M059J (cell line): ENCODE measurements at places on chromosomes 13 and 19. TPM values are rescaled to one million over a fixed set of nuclear protein-coding genes. Genes with fewer than 3 reads are reported as not detected.

DNA sequence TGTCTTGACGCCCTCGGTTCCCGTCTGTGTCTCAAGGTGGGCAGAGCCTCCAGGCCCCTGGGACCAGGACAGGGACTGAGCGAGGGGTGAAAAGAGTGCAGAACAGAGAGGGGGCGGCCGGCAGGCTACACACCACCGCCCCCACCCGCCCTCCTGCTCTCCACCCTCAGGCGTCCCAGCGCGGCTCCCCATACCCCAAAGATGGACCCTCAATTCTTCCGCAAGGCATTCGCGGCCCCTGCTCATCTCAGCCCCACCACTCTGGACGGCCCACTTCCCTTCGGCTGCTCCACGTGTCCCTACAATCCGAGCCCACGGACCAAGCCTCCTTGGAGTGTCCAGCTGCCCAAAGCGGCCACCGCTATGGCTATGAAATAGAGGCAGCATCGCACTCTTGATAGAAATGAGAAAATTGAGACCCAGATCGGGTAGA is 1.8 kb downstream of the KLF16 start:
- DNase-seq, result no peak

DNA sequence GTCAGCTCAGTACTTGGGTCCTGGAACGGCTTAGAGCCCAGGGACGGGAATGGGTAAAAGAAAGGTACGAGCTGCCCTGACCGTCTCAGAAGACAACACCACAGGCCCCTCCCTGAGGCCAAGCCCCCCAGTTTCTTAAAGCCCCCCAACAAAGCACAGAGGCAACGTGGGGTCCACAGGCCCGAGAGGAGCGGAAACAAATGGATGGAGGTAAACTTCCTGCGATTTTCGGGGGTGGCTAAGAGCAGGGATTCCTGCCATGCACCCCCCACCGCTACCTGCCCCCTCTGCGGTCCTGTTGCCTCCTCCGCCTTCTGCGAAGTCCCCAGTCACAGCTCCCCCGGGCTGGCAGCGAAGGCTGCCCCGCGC is 48.2 kb downstream of the PTPRS start:
- no peak for DNase-seq

DNA sequence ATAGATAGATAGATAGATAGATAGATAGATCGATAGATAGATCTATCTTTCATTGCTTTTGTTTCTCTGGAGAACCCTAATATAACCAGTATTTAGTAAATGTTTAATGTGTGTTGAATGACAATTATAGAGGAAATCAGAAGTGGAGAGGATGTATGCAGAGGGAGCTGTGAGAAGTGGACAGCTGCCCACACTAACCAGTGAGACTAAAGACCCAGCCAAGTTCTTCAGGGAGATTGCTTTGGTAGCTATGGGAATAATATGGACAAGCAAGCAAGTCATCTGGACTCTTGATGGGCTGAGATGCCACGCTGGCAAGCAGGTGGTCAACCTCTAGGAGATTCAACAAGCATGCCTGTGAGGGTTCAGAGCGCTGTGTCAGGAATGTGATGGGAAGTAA is 14.9 kb upstream of the INTS6 start:
- no peak for DNase-seq

- DNase-seq, result no peak
These were observed 5.5 kb downstream of the ZBTB7A start for GRCh38 chr19:4061178-4061682.

- DNase-seq, result no peak
These were observed 3.8 kb downstream of the RAB8A start for GRCh38 chr19:16115301-16116039.

DNA sequence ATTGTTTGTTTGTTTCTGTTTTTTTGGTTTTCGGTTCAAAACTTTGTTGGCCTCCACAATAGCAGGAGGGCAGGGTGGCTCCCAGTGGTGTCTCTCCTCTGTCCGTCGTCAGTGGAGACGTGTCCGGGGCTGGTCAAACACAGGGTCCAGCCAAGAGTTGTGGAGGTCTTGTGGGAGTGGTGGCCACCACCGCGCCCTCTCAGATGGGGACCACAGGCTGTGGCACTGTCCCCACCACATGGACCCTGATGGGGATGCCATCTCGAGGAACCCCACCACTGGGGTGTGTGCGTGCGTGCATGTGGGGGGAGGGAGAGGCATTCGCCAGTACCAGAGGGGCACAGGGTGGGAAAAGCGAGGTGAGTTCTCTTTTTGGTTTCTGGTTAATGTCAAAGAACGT is 13.8 kb downstream of the ZNF574 start:
- no peak for DNase-seq

GRCh38 chr13:36418022-36418805 is 14.1 kb upstream of the CCNA1 start:
- peak; percentile 51 for DNase-seq

GRCh38 chr13:26540334-26540733 is 17.1 kb upstream of the WASF3 start:
- DNase-seq, result no peak

GRCh38 chr13:110254751-110255553 is 52.0 kb downstream of the COL4A1 start:
- no peak for DNase-seq

GRCh38 chr19:29687244-29687896 is 22.1 kb downstream of the PLEKHF1 start:
- DNase-seq, result peak; percentile 88

DNA sequence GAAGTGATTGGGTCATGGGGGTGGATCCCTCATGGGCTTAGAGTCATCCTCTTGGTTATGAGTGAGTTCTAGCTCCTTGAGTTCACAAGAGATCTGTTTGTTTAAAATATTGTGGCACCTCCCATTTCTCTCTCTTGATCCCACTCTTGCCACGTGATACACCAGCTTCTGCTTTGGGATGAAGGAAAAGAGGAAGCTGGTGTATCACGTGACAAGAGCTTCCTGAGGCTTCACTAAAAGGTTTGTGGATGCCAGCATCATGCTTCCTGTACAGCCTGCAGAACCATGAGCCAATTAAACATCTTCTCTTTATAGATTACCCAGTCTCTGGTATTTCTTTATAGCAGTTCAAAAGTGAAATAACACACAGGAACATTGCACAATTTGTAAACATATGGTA is 352.5 kb upstream of the ATXN8OS start:
- no peak for DNase-seq

DNA sequence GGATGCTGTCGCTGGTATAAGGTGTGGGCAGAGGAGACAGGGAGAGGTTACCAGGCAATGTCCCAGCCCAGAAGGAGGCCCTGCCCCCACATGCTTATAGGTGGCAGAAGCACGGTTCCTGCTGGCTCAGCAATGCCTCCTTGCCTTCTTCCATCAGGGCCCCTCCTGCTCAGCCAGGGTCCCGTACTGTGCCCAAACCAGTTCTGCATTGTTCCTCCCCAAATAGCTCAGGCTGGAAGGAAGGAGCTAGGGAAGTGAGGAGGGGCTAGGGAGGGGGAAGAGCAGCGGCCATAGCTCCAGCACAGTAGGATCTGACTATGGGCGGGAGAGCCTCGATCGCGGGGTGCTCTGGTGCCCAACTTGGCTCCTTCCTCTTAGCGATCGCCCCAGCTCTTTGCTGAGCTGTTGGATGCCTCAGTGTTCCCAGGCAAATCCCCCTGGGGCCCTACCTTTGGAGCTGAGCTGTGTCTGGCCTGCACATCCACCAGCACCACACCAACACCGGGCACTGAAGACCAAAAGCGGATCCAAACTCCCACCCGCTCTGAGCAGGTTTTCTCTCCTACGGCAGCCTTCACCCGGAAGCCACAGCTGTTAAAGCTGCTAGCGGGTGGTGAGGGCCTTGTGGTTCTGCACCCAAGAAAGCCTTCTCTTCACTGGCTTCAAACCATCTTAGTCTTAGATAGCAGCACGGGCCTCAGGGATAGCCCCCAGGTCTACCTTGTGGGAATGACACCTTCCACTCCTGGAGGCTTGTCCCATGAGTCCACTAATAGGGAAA is 32.1 kb upstream of the PEPD start:
- DNase-seq, result no peak

- no peak for DNase-seq
These were observed 793 bp downstream of the LRFN1 start for GRCh38 chr19:39319892-39320248.

GRCh38 chr13:113672002-113672651 is 5.1 kb downstream of the GRK1 start:
- no peak for DNase-seq

The PLVAP gene
- 0.05 TPM in 1 of 2 replicates, not detected in the other for total RNA-seq

The ZNF578 gene
- total RNA-seq, result 0.30 and 3.7 TPM in 2 replicates

The KL gene
- not detected in 2 replicates for total RNA-seq

The SIGLEC7 gene
- total RNA-seq, result not detected in 2 replicates

The DMRTC2 gene
- total RNA-seq, result not detected in 2 replicates

The KCNN4 gene
- total RNA-seq, result 20.6 and 30.3 TPM in 2 replicates

The ZNF700 gene
- total RNA-seq, result 7.7 and 16.4 TPM in 2 replicates

The COL5A3 gene
- not detected in 2 replicates for total RNA-seq

The SYMPK gene
- 35.9 and 36.5 TPM in 2 replicates for total RNA-seq

The ANO8 gene
- 3.5 and 5.6 TPM in 2 replicates for total RNA-seq
